Central memory CD4-positive, alpha-beta T cell (primary cell): ENCODE measurements at places on chromosomes 5 and 9.

DNA sequence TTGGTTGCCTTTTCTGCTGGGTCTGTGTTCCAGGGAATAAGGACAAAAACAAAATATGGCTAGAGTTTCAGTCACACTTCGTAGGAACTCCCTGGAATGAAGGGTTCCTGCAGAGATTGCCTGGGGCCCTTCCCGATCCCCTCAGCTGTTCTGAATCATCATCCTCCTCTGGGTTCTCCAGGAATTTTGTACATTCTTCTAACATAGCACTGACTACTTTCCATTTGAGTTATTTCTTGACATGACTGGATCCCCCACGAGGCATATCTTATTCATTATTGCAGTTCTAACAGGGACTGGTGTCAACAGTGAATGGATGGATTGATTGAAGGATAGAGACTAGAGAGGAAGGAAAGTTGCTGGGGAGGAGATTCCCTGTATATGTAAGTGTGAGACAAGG, 49.2 kb upstream of the TNC start:
- no peak for DNase-seq

DNA sequence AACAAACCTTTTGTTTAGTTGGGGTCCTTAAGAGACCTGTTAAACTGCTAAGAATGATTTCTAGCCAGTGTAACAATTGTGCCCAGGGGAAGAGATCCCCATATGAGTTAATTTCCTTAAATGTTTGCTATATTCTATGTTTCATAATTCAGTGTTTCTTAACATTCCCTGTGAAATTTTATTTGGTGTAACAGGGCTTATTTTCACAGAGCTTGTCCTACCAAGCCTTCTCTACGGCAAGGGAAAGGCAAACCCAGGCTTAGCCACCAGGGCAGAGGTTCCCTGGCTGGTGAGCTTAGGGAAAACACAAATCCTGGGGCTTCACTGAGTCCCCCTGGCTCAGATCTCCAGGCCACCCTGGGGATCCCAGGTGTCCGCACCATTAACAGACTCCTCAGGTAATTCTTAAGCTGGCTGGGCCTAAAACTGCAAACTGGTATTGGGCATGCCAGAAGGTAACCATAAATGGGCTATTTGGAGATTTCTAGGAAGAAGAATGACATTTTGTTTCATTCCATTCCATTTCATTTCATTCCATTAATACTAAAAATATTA, 17.0 kb upstream of the LCP2 start:
- DNase-seq: no peak

DNA sequence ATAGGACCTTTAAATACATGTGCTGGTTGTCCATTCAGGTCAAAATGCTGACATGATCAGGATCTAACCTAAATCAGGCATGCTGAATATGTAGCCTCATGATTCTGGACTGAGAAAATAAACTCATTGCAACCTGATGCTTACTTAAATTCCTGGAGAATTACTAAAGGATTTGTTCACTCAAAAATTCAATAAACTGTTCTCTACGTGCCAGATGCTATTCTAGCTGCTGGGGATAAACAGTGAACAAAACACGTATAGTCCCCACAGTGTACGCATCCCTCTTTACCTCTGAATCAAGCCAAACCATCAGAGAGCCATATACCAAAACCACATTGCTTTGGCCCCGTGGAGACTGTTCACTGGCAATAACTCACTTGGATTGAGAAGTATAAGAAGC, 6.1 kb downstream of the SCAI start:
- no peak for DNase-seq

DNA sequence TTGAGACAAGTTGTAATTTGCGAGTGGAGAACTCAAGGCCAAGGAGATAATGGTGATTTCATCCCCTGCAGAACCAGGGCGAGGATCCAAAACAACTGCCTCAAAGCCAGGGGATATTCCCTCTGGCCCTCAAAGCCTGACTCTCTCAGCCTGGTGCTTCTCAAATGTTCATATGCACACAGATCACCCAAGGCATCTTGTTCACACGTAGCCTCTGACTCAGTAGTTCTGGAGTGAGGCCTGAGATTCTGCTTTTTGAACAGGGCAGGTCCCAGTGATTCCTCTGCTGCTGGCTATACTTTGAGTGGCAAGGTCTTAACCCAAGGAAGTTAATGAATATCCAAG, 30.2 kb upstream of the WWC1 start:
- no peak for DNase-seq

DNA sequence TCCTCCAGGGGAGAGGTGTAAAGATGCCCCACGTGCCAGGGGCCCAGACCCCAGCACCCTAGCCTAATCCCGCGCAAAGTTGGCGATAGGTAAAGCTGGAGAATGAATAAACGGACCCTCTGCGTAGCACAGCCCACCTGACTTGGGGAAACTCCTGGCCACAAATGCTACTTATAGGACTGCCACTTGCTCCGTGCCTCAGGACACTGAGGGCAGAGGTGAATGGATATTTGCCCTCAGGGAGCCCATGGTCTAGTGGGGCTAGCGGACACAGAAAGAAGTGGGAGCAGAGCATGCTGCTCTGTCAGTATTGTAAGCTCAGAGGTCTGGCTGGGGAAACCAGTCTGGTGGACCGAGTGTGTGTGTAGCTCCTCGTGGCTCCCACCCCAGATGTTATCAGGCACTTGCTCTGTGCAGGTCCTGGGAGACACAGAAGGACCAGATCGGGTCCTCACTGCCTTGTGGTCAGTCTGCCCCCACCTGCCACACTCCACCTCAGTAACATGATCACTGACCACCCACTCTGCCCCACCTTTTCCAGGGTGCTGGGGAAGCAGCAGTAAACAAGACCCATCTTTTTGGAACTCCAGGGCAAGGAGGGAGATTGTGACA, 841 bp downstream of the GRK6 start:
- DNase-seq: no peak
